ENCODE measurements at places on chromosomes 5 and 9.
A peak's percentile ranks its signal among the peaks of the same experiment; 100 is the strongest.

- DNase-seq: no peak
These were observed 165.3 kb upstream of the SLC27A6 start for GRCh38 chr5:128799945-128800344.

DNA sequence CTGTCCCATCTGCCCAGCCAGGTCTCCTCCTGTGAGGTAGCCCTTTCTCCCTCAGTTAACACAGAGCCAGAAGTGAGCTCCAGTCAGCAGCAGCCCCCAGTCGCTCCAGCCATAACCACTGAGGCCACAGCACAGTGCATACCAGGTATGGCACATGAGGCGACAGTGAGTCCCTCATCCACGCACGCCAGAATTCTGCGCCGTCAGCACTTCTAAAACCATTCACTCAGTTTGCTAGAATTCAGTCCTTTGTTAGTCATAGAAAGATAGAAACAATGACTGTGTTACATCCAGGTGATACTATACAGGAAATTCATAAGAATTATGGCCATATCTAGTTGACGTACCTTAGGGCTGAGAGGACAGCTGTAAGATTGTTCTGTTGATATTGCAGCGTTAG lies 88.5 kb downstream of the KIAA1958 start:
- no peak for DNase-seq

- peak; percentile 46 for DNase-seq
These were observed 236.0 kb downstream of the CD180 start for GRCh38 chr5:66960369-66961137.

DNA sequence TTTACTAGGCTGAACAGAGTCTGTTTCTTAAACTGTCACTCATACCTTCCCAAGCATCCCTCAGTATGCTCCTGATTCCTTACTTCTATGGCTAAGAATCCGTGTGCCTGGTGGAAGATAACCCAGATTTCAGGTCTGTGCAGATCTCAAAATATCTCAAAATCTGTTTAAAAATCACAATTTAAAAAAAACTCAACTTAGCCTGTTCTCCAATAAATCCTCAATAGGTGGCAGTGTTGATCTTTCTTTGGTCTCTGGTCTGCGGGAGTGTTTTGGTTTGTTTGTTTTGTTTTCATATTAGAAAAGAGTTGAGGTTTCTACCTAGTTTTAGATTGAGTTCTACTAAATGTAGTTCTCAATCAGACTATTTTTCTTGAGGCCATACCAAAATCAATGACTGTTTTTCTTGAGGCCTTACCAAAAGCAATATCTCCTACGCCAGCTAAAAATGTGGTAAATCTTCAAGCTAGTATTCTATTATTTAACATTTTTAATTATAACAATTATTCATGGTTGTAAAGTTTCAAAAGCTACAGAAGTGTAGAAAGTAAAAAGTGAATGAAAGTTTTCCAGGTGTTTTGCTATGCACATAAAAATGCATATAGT lies 57.9 kb downstream of the TGFBR1 start:
- DNase-seq: no peak

DNA sequence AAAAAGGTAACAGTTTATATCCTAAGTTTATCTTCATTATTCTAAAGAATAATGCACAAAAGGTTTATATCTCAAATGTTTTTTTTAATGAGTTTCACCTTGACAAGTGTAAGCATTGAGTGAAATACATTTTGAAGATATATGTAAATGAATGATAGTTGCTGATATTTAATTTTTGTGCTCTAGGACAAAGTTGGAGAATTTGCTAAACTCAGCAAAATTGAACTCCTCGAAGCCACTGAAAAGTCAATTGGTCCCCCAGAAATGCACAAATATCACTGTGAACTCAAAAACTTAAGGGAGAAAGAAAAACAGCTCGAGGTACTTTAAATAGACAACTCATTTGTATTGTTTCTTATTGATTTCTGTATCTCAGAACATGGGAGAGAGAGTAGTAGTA lies 19.5 kb downstream of the SMC5 start:
- DNase-seq: no peak

DNA sequence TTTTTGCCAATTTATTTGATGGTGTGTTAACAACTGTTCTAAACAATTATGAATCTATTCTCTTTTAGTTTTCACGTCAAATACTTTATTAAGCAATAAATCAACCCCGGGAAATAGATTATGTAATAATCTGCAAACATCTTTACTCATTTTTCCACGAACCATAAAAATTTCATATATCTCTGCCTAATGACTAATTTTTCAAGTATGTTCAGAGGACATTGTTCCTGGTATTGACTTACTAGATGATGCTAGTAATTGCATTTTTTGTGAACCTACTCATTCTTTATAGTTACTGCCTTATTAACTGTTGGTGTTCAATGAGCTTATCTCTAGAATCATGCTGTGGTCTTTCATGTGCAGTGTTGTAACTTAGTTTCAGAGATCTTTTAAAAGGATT lies 41.0 kb upstream of the FBN2 start:
- no peak for DNase-seq

GRCh38 chr9:38371495-38371894 lies 21.0 kb upstream of the ALDH1B1 start:
- peak; percentile 22 for DNase-seq

DNA sequence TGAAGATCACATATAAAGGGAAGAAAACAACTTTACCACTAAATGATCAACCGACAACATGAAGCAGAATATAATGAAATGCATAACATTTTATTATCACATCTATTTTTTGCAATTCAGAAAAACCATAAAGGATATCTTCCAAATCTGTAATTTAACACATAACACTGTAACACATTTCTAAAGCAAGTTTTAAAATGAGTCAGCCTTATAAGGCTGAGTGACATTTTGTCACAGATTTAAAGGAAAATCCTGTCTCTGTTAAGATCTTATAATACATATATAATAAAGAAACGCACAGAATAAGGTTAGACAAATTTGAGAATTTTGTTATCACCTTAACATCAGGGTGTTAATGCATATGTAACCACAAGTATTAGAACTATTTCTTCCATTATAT lies 198.4 kb upstream of the RASA1 start:
- DNase-seq: no peak

DNA sequence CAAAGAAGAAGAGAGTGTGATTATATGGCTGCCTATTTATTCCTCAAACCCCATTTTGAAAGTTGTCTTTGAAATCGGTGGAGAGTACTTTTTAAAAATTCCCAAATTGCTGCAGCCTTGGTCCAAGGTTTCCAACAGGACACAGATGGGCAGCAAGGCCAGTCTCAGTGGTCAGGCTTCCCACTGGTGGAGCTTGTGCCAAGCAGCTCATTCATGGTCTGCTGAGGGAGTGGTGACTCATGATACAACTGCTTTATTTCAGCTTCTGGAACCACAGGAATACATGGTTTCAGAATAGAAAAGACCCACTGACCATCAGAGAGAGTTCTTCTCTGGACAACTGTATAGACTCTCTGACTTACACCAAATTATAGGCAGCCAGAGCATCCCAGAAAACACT lies 673.1 kb upstream of the KLF4 start:
- DNase-seq: no peak

- no peak for DNase-seq
These were observed 6.6 kb downstream of the PSAT1 start for GRCh38 chr9:78303377-78304062.

GRCh38 chr5:75639535-75640311 lies 28.5 kb downstream of the ANKDD1B start:
- no peak for DNase-seq

- no peak for DNase-seq
These were observed 334.2 kb upstream of the CCNH start for GRCh38 chr5:87746891-87747377.

- no peak for DNase-seq
These were observed 156.6 kb upstream of the SPRY4 start for GRCh38 chr5:142481410-142481809.

GRCh38 chr5:62112689-62113228 lies 193.2 kb upstream of the KIF2A start:
- DNase-seq: no peak

DNA sequence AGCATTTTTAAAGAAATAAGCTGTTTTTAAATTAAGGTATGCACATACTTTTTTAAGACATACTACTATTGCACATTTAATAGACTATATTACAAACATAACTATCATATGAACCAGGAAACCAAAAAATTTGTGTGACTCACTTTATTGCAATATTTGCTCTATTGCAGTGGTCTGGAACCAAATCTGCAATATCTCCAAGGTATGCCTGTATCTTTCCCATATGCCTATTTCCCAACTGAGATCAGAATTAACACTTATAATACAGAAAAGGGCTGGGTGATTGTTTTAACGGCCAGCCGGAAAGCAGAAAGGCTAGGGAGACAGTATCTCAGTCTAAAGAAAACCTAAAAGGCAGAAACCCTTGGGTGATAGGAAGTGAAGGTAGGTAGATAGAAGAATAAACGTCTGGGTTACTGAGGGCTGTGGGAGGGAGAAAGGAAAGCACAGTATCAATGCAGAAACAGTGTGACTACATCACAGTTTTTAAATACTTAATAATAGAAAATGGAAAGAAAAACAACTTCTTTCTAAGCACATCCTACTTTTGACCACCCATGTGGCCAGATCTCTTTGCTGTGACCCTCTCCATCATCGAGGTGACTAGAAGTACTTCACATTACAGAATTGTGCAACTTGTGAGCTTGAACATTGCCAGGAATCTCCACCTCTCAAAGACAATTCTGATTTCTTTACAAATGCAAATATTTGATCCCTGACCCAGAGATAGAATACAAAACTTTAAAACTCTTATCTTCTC lies 126.4 kb downstream of the LPAR1 start:
- no peak for DNase-seq

GRCh38 chr5:97297063-97297703 lies 114.1 kb upstream of the RIOK2 start:
- peak; percentile 22 for DNase-seq

DNA sequence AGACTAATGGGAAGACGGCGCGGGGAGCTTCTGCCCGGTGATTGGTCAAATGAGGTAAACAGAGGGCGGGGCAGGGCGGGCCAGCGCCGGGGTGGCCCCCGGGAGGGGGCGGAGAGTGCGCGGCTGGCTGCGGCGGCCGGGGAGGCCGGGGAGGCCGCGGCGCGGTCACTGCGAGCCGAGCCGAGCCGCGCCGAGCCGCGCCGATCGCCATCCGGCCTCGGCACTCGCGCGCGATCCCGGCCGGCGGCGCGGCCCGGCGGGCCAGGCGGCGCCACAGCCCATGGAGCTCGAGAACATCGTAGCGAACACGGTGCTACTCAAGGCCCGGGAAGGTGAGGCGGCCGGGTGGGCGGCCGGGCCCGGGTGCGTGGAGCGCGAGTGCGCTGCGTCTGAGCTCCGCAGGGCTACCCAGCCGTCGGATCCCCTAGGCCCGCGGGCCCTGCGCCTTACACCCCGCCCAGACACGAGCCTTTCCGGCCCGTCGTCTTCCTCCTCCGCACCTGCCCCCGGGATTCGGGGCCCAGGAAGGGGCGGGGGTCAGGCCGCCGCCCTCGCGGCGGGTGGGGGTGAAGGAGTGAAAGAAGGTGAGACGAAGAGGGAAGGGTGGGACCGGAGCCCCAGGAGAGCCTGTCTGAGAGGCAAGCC lies at the start of gene GRK6:
TSS of gene GRK6 (plus strand) at position 111 of the 645 bp plus-strand sequence. CDS start at position 281, 170 bp downstream.
- DNase-seq: no peak

DNA sequence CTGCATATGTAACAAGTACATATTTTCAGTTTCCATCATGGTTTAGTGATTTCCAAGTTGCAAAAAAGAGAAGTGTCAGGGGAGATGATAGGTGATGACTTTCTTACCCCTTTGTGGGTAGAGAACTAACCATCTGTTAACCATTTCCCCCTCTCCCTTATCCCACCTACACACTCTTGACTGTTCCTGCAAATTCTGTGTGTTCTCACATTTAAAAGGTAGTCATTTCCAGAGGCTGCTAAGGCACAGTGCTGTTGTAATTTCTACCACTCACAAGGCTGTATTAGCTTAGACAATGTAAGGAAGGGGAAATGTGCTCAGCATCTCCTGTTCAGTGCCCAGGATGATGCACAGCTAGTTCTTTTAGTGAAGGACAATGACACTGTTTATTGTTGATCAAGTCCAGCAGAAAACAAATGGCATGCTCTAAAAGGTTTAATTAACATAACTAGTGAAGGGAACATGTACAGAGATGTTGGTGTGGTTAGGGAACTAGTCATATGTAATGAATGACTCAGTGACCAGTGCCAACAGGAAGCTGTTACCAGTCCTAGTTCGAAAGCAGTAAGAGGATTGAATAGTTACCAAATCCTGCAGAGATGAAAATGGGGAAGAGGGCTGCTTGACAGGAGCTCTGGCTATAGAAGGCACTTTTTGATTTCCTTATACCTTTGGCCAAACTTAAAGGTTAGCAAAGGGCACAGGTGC lies 165.1 kb downstream of the PLK2 start:
- peak; percentile 35 for DNase-seq

- no peak for DNase-seq
These were observed 168.9 kb downstream of the MAPKAP1 start for GRCh38 chr9:125538092-125538473.

GRCh38 chr9:116504893-116505480 lies 182.1 kb upstream of the TRIM32 start:
- DNase-seq: no peak

- DNase-seq: no peak
These were observed 31.6 kb downstream of the S1PR3 start for GRCh38 chr9:89022902-89023301.

All from Panc1 (cell line).